ENCODE measurements at places on chromosomes 6 and 20.

- no peak for DNase-seq
Observed at GRCh38 chr6:118902726-118903125, 8.8 kb downstream of the ASF1A start.

DNA sequence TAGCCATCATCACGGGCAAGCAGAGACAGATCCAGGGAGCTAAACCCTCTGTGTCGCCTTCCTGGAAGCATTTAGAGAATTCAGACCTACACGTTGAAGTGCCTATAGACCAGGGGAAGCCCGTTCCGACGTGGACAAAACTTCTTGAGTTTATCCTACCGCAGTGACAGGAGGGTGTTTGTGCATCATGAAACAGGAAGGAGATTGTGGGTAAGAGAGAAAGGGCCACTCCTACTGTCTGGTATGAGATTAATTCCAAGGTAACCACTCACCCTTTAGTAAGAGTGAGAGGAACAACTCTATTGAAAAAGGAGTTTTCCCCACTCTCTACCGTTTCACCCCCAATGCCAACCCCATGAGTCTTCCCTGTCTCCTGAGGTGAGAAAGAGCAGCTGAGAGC, 133.7 kb downstream of the TFAP2C start:
- no peak for DNase-seq

DNA sequence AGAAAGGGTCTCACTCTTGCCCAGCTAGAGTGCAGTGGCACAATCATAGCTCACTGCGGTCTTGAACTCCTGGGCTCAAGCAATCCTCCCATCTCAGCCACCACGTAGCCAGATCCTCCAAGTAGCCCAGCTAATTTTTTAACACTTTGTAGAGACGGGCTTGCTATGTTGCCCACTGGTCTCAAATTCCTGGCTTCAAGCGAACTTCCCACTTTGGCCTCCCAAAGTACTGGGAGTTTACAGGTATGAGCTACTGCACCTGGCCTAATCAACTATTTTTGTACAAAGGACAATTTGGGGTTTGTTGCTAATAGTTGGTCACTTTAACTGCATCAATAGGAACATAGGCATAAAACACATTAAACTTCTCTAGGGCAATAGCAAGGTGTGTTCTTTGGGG, 29.9 kb upstream of the SYNCRIP start:
- DNase-seq: no peak

GRCh38 chr6:74780831-74781230, 425.0 kb downstream of the COL12A1 start:
- DNase-seq: no peak

DNA sequence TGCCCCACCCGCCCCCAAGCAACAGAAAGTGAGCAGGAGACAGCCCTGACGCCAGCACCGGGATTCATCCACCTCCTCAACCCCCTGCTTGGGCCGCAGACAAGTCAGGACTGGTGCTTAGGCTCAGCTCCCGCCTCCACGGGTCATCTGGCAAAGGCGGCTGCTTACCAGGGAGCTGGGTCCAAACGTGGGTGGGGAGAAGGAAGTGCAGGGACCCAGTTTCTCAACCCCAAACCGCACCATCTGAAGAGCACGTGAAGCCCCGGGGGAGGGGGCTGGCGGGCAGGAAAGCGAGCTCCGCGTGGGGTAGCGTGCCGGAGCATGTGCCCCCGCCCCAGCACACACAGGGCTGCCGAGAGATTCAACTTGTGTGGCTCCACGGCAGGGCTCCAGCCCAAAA, 87.2 kb downstream of the BMP7 start:
- DNase-seq: no peak

DNA sequence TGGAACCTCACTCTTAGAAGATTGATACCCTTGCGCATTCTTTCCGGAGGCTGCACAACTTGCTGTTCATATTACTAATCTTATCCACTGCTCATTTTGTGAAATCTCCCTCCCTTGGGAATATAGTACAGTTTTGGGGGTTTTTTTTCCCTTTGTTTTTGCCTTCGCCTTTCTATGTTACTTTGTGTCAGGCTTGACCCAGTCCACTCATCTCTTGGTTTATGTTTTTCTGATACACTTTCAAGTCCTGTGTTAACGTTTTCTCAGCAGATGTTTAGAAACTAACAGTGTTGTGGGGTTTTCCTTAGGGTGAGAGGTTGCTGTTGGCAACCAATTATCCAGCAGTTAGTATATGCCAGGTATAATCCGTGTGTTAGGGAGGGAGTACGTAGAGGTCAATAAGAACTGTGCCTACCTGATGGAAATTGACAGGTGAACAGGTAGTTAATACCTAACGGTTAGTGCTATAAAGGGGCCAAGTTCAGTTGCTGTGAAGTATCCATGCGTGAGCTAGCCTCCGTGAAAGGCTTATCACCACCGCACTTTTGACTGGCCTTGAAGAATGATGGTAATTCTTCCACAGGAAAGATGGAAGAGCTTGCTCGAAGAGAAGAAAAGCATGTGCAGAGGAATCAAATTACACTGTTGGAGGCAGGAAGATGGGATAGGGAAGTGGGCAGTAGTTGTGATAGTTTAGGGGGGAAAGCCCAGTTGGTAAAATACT, 1.4 kb downstream of the NFYA start:
- DNase-seq: no peak

DNA sequence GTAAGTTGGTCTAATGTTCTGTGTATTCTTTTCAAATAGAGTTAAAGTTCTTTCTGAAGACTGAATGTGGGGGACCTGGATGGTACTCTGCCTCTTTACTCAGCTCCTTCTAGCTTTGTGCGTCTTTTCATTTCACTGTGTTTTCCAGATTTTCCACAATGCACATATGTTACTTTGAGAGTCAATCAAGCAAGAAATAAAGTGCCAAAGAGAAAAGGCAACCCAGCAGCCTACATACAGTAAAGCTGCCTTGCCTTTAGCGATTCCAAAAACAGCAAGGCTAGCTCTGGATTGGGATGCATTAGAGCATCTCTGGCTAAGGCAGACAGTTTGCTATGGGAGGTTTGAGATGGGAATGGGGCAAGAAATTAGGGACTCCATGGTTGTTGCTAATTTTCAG, 5.3 kb downstream of the C6orf163 start:
- DNase-seq: no peak

All from amniotic stem cell (primary cell).